ENCODE measurements at places on chromosomes 16 and 17.

DNA sequence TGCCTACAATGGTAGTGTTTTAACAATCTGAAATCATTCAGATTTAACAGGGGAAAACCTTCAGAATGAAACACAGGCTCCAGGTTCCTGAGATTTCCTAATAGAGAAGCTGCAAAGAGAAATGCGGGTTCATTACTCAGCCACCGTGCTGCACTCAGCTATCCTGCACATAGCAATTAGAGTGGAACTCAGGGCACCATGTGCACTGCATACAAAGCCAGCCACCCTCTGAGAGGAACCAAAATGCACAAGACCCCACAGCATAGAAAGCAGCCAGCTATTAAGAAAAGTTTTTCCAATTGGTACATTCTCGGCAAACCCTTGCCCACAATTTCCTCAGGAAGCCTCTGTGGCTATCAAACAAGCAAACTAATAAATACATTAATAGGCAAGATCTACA is 37.4 kb downstream of the TOM1L2 start:
- DNase-seq: no peak

- DNase-seq: no peak
Measured at GRCh38 chr17:61248399-61248798, 151.2 kb upstream of the TBX2 start.

DNA sequence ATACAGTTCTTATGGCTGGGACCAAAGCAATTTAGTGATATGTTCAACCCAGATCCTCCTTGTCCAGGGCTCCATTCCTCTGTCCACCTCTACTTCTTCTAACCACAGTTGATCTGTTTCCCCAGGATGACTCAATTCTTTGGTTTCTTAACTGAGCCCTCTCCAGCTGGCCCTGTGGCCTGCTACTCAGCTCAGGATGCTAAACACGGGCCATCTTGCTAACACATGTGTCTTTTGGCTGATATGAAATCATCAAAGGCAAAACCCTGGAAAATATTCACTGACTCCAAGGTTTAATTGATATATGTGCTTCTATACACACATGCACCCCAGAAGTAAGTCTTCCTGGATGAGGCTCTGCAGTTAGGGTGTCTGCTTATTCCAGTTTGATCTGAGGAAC is 43.8 kb downstream of the SHISA6 start:
- no peak for DNase-seq

DNA sequence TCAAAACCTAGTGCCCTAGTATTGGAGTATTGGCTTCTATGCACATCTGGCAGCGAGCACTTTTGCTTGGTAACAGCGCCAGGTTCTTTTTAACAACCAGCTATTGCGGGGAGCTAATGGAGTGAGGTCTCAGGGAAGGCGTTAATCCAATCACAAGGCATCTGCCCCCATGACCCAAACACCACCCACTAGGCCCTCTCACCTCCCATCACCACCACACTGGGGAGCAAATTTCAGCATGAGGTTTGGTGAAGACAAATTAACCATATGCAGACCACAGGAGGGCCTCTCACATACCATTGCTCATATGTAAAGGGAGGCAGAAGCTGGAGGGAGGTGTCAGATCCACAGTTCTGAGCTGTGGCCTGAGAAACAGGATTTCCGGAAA is 893 bp upstream of the ODF4 start:
- DNase-seq: no peak

- DNase-seq: no peak
Measured at GRCh38 chr17:1474402-1475189, 17.9 kb downstream of the MYO1C start.

DNA sequence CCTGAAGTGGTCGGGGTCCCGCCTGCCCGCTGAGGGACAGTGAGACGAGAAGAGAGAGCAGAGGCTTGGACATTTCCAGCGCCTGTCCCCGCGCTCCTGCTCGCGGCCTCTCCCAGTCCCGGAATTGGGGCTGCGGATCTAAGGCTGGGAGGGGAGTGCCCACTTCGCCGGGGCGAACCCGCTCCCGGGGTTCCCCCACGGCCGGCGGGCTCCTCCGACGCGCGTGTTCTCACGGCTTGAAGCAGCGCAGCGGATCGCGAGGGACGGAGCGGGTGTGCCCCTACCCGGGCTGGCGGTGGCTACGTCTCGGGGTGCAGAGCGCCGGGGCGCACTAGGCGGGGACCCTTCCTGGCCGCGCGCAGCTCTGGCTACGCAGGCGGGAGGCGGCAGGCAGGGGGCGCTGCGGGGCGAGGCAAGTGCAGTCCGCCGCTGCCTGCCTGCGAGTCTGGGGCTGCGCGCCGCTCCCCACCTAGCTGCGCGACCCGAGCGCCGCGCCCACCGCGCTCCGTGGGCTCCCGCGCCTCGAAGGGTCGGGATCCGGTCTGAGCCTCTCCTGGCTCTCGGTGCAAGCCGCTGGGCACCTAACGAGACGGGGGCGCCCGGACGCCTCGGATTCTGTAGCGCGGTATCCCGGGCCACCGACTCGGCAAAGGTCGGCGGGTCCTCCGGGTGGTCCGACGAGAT is 1.2 kb downstream of the NGFR start:
- DNase-seq: no peak

DNA sequence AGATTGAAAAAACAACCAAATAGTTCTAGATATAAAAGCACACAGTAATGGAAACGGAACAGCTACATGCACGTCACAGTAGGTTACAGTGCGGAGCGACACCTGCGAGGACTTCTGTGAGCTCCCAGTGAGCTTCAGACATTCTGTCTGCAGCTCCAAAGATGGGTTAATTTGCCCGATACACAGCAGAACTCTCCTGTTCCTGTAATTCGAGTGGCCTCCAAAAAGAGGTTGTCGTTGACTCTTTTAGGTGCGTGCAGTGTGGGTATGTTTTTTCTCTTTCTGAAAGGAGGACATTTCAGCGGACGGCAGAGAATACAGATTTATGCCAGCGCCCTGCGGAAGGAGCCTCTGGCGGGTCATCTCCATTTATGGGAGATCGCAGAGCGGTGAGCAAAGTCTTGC is 2.9 kb downstream of the OR1F1 start:
- DNase-seq: no peak

DNA sequence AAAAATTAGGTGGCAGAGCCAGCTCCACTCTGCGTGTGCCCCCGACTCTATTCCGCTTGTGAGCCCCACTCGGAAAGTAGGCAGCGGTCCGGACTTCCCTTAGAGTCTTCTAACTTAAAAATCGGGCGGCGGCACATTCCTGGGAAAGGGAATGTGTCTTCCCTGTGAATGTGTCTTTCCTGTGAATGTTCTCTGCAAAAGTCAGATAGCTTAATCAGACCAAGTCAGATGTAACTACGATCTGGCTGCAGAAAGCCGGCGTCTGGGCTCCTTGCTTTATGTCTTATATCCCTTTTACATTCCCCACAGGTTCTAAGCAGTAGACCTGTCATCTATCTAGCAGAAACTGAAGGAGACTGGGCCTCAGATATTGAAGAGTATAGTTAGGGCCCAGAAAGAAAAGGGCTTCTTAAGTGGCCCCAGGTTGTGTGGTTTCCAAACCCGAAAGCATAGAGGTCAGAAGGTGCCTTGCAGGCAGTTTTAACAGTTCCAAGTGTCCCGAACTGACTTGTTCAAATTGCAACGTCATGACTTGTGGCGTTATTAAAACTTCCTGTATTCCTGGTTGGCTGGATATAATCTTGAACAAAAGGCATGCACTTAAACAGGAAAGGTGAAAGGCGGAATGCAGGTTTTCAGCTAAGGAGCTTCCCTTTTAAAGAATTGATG is 601 bp downstream of the PHKB start:
- no peak for DNase-seq

DNA sequence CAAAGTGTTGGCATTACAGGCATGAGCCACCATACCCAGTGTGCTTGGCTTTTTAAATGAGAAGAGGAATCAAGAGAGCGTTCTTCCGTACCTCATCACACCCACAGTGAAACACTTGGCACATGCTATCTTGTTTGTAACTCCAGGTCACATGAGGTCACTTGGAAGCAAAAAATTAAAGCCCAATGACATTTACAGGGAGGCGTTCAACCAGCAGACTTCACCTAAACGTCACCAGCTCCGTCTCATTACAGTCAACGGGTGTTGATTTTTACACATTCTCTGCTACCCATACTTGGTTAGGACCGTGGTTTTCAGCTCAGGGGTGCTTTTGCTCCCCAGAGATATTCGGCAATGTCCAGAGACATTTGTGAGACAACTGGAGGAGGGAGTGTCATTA is 127.0 kb downstream of the XYLT1 start:
- no peak for DNase-seq

- no peak for DNase-seq
Measured at GRCh38 chr16:66304961-66305360, 61.5 kb upstream of the CDH5 start.

- no peak for DNase-seq
Measured at GRCh38 chr17:47654991-47655390, 5.3 kb downstream of the KPNB1 start.

GRCh38 chr16:89357055-89357816 is 133.1 kb downstream of the ANKRD11 start:
- no peak for DNase-seq

DNA sequence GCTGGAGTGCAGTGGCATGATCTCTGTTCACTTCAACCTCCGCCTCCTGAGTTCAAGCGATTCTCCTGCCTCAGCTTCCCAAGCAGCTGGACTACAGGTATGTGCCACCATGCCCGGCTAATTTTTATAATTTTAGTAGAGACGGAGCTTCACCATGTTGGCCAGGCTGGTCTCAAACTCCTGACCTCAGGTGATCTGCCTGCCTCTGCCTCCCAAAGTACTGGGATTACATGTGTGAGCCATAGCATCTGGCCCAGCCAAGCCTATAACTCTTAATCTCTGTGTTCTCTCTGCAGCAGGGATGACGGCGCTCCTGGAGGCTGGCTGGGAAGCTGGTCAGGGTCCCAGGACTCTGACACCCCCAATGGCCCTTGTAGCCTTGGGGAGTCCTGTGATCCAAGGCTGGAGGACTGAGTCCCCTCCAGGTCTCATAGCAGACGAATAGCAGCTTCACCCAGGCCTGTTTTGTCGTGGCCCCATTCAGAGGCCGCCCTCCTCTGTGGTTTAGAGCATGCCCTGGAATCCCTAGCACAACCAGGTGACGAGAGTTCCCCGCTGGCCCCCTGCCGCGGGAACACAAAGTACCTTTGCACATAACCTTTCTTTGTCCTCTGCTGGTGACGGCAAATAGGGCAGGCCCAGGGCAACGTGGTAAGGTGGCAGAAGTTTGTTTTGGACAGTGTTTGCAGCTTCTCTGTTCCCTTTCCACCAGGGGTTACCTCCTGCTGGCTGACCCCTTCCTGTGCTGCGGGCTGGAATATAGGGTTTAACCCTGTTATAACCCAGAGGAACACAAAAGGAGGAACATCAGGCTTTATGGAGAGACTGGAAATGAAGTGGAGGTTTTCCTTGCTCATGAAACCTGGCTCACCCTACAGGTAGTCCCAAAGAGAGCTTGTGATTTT is 43.0 kb upstream of the TOB1 start:
- no peak for DNase-seq

GRCh38 chr17:40293363-40293762 is 5.7 kb downstream of the CDC6 start:
- DNase-seq: no peak
